ENCODE measurements at places on chromosomes 11 and 22.

- DNase-seq: no peak
Observed at GRCh38 chr11:64152841-64153691, 12.8 kb downstream of the MACROD1 start.

- DNase-seq: no peak
Observed at GRCh38 chr11:91998481-91998880, 226.1 kb upstream of the FAT3 start.

DNA sequence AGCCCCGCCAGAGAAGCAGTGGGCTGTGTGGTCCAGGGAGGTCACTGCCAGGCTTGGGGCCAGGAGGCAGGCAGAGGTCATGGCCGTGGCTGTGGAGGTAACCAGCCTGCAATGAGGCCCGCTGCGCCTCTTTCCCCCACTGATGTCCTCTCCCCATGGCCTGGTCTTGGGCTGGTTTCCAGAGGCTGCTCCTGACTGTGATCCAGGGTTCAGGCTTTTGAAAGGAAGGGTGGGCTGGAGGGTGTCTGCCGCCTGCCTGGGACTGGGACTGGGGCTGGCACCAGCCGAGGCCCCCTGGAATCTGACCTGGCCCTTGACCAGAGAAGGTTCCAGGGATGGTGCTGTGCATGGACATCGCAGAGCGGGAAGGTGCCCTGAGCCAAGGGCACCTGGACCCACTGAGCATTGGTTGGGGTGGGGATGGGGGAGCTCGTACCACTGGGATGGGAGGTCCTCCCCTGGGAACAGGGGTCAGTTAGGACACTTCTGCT is 59.6 kb upstream of the THY1 start:
- no peak for DNase-seq

- no peak for DNase-seq
Observed at GRCh38 chr22:24390576-24390975, 36.8 kb upstream of the ADORA2A start.

DNA sequence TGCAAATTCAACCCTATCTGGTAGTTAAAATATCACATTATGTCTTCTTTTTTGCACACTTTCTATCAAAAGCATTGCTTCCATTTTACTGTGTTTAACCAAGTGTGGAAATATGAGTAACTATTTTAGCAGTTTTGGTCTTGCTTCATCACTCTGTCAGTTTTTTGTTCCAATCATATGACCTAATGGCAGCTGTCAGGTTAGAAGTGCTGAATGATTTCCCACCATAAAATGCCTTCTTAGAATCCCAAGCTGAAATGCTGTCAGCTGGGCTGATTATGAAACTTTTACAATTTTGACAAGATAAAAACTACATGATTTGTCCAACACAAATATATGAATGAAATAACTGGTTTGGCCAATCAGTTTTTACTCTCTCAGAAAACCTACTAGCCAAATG is 1654.6 kb upstream of the RAG2 start:
- no peak for DNase-seq

DNA sequence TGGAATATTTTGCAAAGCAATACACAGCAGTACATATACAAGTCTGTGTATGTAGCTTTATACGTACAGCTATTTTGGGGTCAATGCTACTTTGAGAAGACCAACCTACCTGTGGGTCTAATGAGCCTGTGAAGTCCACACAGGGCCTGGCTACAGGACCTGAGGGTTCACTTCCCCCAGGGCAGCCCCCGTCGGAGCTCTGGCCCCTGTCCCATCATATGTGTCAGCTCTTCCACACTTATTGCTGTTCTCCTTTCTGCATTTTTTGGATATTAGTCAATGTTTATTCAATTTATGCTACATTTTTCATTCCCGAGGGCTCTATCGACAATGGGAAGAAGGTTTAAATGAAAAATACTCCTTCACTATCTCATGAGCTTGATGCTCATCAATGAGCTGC is 1473.6 kb downstream of the BRD1 start:
- DNase-seq: no peak

All from esophagus squamous epithelium (tissue), 5 donors.